ENCODE measurements at places on chromosomes 1 and 21.

DNA sequence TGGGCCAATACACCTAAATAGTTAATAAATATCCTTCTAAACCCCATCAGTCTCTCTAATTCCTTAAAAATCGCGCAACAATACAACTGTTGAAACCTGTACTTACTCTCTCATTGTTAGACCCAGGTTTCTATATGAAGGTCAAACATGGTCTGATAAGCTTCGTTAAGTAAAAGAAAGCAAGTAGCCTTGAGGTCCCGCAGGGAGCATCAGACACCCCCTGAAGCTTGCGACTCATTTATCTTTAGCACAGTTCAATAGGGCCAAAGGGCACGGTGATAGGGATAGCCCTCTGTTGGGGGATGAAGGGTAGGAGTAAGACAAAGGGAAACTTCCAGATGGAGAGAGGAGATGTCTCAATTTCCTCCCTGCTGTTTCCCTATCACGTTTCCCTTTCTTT is 27.3 kb upstream of the THEM4 start:
- no peak overlapping the region for H3K4me3 ChIP-seq
- H3K36me3 ChIP-seq, result no peaks in the 10 kb centered on the region
- H3K27ac ChIP-seq, result no peak overlapping the region
- no peak for DNase-seq

GRCh38 chr1:98373056-98373455 is 288.5 kb upstream of the SNX7 start:
- H3K27ac ChIP-seq, result no peak overlapping the region
- no peaks in the 10 kb centered on the region for H3K36me3 ChIP-seq
- H3K27me3 ChIP-seq, result no peaks in the 10 kb centered on the region
- peaks cover 28% of the 10 kb centered on the region for H3K4me1 ChIP-seq

DNA sequence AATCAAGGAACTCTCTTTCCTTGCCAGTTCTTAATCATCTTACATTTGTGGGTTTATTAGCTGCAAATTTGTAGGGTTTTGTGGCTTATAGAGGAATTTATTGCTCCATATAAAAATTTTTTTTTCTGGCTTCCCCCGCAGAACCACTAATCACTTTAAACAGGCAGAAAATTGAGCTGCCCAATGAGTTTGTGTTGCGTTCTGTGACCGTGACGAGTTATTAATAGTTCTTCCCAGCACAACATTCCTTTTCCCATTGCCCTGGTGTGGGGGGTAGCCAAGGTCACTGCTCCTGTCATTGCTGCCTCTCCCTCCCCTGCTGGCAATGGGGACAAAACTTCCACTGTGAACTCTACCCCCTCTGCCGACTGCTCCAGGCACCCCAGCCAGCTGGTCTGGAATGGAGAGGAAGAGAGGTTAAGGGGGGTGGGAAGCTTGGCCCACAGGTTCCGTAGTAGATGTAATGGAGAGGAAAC is 55.1 kb downstream of the UBE2T start:
- H3K4me3 ChIP-seq, result no peak overlapping the region
- no peak overlapping the region for H3K27ac ChIP-seq
- no peaks in the 10 kb centered on the region for H3K4me1 ChIP-seq
- peaks cover 12% of the 10 kb centered on the region for H3K27me3 ChIP-seq

DNA sequence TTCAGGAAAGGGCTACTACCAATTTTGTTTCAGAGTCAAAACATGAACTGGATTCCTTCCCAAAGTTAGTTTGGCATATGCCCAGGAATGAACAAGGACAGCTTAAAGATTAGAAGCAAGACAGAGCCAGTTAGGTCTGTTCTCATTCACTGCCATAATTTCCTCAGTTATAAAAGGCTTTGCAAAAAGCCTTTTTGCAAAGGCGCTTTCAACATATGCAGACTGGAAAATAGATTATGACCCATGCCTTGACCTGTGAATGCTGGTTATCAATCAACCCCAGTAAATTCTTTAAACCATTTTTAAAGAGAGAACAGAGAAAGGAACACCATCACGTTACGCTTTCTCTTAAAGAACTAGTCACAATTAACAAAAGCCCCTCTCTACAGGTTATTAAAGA is 1.7 kb upstream of the FRRS1 start:
- no peak overlapping the region for H3K4me3 ChIP-seq
- DNase-seq, result no peak

GRCh38 chr1:160578525-160579191 is 638 bp downstream of the CD84 start:
- peak overlapping the region; percentile 54 for H3K4me3 ChIP-seq
- no peaks in the 10 kb centered on the region for H3K27me3 ChIP-seq
- H3K36me3 ChIP-seq, result no peaks in the 10 kb centered on the region
- DNase-seq, result no peak
- H3K4me1 ChIP-seq, result peaks cover 36% of the 10 kb centered on the region

DNA sequence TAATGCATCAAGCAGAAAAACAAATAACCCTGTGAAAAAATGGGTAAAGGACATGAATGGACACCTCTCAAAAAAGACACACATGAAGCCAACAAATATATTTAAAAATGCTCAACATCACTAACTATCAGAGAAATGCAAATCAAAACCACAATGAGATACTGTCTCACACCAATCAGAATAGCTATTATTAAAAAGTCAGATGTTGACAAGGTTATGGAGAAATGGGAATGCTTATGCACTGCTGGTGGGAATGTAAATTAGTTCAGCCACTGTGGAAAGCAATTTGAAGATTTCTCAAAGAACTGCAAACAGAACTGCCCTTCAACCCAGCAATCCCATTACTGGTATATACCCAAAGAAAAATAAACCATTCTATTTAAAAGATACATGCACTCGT is 86.6 kb upstream of the TNFSF4 start:
- H3K4me1 ChIP-seq, result peaks cover 9% of the 10 kb centered on the region
- no peak for DNase-seq
- H3K27ac ChIP-seq, result no peak overlapping the region
- H3K4me3 ChIP-seq, result no peak overlapping the region
- H3K27me3 ChIP-seq, result no peaks in the 10 kb centered on the region

DNA sequence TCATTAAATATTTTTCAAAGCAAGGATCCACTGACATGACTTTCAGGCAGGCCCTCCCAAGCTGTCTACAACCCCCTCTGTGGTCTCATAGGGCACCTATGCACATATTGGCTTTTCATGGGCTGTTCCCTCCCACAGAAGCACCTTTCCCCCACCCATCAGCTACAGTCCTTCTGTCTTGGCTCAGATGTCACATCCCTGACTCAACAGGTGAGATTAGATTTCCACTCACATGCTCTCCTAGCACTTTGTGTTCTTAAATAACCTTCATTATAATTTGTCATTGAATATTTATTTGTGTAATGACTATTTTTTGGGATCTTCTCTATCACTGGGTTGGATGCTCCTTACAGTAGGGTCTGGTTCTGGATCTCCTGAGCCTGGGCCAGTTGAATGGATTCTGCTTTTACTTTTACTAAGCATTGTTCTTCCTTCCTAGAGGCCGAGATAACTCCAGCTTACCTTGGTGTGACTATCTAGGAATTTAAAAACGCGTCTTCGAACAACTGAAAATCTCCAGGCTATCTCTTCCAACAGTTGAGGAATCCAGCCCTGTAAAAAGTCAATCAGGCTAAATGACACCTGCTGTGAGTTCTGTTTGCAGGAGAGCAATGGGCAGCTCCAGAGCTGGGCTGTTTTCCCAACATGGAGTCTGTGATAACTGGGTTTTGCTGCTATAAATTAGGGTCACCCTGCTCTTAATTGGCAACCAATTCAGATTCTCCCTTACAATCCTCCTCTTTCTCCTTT is 16.2 kb downstream of the ROR1 start:
- no peaks in the 10 kb centered on the region for H3K36me3 ChIP-seq
- no peak for DNase-seq

DNA sequence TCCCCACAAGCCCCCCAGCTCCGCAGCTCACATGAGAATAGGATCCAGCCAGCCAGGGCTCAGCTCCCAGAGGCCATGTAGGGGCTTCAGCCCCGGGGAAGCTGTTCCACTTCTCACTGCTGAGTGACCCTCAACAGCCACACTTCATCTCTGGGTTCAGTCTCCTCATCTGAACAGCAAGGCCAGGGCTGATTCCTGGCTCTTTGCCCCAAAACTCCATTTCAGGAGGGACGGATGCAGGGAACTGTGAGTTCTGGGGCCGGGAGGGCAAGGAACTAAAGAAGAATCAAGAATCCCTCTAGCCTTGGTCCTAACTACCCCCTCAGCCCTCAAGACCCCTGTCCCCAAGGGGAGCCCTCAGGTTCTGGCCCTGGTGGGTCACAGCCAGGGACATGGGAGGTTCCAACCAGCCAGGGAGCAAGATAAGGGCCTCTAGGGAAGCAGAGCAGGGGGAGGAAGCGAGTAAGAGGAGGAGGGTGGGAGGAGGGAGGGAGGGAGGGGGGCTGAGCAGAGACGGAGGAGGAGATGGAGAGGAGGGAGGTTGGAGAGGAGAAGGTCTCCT is 13.1 kb downstream of the SDC3 start:
- H3K4me1 ChIP-seq, result no peaks in the 10 kb centered on the region
- no peak overlapping the region for H3K27ac ChIP-seq
- H3K27me3 ChIP-seq, result peaks cover 10% of the 10 kb centered on the region
- DNase-seq, result no peak

DNA sequence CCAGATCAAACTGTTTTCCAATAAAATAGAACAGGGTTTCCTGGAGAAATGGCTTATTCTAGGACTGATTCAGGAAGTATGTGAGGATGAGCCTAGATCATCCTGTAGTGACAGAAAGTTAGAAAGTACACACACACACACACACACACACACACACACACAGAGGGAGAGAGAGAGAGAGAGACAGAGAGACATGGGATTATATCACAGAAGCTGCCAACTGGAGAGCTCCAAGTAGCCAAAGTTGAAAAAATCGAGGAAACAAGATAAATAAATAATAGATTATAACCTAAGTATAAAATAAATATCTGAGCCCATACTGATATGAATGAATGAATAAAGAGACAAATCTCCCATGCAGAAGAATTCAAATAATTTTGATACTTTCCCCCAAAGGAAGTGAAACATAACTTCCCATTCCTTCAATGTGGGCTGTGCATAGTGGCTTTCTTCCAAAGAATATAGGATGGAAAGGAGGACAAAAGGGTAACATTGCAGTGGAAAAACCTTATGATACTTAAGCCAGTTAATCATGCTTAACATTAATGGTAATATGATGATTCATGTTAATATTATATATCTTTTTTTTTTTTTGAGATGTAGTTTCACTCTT is 171.6 kb downstream of the NTPCR start:
- no peak overlapping the region for H3K27ac ChIP-seq
- H3K4me3 ChIP-seq, result no peak overlapping the region
- H3K27me3 ChIP-seq, result no peaks in the 10 kb centered on the region
- no peaks in the 10 kb centered on the region for H3K4me1 ChIP-seq

DNA sequence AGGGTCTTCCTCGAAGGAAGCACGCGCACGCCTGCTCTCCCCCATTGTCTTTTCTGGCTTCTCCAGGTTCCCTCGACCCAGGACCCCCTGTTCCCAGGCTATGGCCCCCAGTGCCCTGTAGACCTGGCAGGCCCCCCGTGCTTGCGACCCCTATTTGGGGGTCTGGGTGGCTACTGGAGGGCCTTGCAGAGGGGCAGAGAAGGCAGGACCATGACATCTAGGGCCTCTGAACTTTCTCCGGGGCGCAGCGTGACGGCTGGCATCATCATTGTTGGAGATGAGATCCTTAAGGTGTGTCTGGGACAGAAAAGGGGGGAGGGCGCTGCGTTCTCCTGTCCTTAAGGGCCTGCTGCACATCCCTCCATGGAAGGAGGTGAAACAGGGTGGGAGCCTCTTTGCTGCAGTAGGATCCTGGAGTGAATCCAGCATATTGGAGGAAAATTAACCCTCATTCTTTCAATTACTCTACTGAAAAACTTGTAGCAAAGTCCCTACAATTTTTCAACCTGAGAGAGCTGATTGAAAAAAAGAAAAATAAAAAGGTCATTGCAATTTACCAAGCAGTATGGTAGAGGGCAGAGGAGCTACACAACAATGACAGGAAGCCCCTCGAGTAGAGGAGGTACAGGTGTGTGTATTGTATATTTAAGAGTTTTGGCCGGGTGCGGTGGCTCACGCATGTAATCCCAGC is 777 bp downstream of the FLAD1 start:
- H3K4me1 ChIP-seq, result peaks cover 39% of the 10 kb centered on the region
- peak overlapping the region; percentile 71 for H3K4me3 ChIP-seq
- H3K27ac ChIP-seq, result peak overlapping the region; percentile 77
- no peaks in the 10 kb centered on the region for H3K27me3 ChIP-seq

DNA sequence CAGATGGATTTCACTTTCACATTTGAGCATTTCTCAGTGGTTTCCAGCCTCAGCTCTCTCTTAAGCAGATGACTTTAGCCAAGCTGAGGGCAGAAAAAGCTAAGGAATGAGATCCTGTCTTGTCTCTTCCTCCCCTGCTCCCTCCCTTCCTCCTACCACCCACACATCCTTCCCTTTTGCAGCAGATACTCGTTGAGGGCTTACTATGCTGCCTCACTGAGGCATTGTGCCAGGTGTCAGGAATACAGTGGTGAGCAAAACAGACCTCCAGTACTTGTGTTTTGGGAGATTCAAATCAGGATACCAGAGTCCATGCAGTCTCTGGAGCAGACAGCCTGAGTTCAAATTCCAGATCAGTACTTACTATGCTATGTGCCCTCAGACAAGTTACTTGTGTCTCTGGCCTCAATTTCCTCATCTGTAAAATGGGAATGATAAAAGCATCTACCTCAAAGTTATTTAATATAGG is 43.2 kb downstream of the KIF26B start:
- no peak overlapping the region for H3K4me3 ChIP-seq
- no peak for DNase-seq
- H3K27ac ChIP-seq, result no peak overlapping the region
- H3K36me3 ChIP-seq, result no peaks in the 10 kb centered on the region
- peaks cover 15% of the 10 kb centered on the region for H3K4me1 ChIP-seq

- H3K4me3 ChIP-seq, result no peak overlapping the region
- H3K36me3 ChIP-seq, result peaks cover 4% of the 10 kb centered on the region
- H3K27me3 ChIP-seq, result no peaks in the 10 kb centered on the region
- no peak overlapping the region for H3K27ac ChIP-seq
- DNase-seq, result no peak
Measured at GRCh38 chr1:27139980-27140379, 14.9 kb downstream of the SLC9A1 start.

DNA sequence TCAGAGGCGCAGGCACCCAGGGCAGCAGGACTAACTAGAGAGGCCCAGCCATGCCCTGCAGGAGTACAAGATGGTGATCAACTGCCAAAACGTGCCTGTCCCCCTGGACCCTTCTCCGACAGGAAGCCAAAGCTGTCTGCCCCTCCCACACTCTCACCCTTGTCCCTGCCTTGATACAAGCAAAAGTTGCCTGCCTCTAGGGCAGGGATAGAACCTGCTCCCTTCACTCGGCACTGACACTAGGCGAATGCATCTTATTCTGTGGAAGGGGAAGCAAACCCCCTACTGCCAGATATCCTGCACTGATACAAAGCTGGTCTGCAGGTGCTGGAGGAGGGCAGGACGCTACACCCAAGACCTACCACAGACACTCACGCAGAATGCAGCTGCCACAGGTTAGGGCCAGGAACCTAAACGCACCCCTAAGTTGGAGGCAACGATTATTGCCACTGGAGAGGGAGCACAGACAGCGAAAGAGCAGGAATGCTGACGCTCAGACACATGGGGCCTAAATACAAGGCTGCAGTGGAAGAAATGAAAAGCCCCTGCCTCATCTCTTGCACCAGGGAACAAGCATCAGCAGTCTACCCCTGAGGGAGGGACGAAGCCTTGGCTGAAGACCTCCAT is 3.7 kb downstream of the TARBP1 start:
- H3K27me3 ChIP-seq, result no peaks in the 10 kb centered on the region
- no peak for DNase-seq
- peak overlapping the region; percentile 36 for H3K27ac ChIP-seq
- peaks cover 52% of the 10 kb centered on the region for H3K4me1 ChIP-seq
